EH (cell line): ENCODE measurements at places on chromosomes 12 and 14.
A peak's percentile ranks its signal among the peaks of the same experiment; 100 is the strongest.

- DNase-seq = no peak
Observed at GRCh38 chr14:101828046-101828445, 66.5 kb downstream of the PPP2R5C start.

DNA sequence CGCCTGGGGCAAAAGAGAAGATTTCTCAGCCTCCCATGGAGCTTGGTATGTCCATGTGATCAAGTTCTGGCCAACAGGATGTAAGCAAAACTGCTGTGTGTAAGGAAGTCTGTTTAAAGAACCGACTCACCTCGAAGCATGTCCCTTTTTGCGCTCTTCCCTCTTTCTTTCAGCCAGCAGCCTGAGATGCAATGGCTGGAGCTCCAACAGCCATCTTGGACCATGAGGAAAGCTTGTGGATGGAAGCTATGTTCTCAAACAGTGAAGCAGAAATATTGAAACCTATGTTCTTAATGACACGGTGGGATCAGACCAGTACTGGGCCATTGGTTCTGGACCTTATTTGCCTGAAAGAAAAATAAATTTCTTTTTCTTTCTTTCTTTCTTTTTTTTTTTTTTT, 82.3 kb upstream of the SLC24A4 start:
- no peak for DNase-seq

DNA sequence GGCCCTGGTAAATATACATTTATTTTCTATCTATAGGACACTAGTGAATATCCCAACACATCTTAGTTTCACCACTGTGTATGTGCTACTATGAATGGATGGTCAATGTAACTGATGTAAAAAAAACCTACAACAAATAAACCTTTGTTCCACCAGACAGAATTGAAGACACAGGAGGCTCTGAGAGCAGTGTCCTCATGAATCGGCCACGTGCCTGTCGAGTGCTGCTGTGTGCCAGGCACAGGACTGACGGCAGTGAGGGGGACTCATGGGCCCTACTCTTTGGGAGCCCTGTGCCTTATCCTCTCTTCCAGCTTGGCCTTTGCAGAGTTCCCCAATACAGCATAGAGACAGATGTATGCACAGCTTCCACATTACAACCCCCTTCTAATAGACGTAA, 18.2 kb downstream of the CINP start:
- DNase-seq = no peak

DNA sequence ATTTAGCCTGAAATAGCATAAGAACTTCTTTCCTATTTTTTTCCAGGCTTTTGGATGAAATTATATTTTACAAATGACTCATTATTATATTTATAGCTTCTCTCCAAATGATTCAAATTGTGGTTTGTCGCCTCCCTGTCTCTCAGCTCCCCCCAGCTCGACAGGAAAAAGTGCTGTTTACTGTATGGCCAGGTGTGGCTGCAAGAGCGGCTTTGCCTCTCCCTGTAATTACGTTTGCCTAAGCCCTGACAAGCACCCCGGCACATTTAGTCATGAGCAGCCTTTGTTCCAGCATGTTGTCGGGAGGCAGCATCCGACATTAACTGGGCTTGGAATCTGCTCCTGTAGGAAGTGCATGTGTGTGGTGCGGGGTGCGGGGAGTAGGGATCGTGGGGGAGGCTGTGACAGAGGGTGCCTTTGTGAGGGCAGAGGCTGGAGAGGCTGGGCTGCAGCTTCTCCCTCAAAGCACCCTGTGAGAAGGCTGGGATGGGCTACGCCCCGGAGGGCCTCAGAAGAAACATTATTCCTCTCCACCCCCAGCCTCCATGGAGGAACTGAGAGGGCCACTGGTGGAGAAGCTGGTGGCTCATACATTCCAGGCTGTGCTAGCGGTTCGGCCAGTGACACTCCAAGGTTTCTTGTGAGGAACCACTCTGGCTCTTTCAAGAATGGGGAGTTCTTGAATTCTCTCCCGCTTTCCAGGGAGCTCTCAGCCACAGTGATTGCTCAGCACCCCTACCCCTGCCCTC, 42.1 kb upstream of the CTDSP2 start:
- peak; percentile 83 for DNase-seq

- peak; percentile 95 for DNase-seq
Observed at GRCh38 chr14:63677891-63678379, 36.3 kb upstream of the WDR89 start.

DNA sequence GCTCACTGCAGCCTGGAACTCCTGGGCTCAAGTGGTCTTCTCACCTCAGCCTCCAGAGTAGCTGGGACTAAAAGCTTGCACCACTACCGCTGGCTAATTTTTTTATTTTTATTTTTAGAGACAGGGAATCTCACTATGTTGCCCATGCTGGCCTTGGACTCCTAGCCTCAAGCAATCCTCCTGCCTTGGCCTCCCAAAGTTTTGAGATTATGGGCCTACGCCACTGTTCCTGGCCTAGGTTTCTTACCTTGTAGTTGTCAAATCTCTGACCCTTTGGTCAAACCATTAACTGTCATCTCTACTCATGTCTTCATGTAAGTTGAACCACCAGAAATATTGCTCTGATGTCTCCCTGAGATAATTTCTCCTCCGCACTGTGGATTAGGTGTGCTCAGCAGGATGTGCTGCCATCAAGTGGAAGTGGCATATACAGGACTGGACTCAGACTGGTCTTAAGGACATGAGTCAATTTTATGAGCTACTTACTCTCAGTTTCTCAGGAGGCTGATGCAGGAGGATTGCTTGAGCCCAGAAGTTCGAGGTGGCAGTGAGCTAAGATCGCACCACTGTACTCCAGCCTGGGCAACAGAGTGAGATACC, 28.5 kb downstream of the ACTR6 start:
- DNase-seq = peak; percentile 31

DNA sequence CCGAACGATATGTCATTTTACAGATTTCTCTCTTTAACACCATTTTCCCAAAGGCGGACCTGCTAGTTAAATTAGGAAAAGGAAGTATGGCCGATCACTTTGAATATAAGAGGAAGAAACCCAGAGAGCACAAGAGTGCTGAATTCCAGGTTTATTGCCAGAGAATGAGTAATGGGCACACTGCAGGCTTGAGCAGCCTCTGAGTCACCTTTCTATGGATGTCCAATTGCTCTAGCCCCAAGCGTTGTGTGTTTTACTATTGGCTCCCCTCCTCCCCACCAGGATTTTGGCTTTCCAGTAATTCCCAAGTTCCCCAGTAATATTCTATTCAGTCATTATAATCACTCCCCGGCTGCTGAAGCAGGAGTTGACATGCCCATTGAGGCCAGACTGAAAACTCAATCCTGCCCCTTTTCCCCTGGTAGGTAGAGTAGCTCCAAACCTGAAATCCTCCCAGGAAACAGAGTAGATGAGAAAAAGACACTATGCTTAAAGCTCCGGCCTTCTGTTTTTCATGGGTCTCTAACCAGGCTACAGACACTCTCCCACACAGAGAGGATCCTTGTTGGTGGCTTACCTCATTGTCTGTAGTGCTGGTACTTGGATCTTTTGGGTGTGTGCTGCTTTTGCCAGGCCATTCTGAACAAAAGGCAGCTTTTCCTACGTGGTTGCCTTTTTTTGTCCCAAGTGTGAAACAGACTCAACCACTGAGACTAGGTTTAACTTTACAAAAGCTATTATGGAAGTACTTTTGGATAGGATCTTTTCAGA, 704.3 kb upstream of the FLRT2 start:
- DNase-seq = peak; percentile 1

DNA sequence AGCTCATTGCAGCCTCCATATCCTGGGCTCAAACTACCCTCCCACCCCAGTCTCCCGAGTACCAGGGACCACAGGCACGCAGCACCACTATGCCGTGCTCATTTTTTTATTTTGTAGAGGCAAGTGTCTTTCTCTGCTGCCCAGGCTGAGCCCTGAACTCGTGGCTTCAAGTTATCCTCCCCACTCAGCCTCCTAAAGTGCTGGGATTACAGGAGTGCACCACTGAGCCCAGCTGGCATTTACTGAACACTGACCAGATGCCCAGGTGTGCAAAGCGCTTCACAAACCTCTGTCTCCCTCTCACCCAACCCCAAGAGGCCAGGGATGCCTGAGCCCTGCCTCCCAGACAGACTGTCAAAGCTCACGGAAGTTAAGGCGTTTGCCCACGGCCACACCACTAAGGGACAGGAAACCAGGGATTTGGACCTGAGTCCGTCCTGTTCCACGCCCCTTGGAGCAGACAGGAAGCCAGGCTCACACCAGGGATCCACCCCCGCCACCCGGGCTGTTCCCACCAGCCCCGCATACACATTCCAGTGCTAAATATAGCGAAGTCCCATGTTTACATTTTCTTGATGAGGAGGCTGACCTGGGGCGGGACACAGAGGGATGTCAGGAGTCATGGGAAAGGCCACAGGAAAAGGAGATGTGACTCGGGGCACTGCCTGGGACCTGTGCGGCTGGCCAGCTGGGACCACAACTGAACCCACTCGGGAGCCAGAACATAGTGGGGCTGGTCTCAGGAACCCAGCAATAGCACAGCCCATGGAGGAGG, 51.2 kb downstream of the TESC start:
- DNase-seq = peak; percentile 88

DNA sequence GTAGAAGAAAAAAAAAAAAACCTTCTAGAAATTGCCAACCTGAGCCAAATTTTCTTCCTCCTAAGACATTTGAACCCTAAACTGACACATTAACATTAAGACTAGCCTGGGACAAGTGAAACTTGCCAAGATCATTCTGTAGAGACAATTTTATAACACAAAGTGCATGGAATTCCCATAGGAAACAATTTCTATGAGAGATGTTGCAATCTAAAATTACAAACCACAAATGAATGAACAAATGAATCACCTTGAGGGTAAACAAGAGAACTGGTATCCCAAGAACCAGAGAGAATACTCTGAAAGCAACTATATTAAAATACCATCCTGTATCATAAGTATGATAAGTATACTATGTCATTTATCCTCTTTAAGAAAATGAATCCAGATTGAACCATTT, 165.3 kb downstream of the DICER1 start:
- DNase-seq = no peak

DNA sequence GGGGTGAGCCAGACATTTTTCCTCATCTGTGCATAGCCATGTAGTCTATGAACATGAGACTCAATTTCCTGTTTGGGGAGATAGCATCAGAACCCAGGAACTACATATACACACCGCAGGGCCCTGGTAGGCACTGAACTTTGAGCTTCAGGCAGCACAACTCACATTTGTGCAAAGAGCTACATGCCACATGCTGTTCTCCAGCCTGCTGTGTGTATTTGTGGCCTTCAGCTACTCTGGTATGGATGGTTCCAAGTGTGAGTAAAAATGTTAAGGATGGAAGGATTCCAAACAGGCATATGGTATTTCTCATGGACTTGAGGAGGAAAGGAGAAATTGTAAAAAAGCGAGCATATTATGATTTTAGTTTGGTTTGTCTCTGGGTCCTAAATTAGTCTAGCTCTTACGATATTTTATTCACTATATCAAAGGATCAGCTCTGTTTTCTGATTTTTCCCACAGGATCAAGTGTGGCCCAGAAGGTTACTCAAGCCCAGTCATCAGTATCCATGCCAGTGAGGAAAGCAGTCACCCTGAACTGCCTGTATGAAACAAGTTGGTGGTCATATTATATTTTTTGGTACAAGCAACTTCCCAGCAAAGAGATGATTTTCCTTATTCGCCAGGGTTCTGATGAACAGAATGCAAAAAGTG, 422.4 kb upstream of the OR4E1 start:
- no peak for DNase-seq

DNA sequence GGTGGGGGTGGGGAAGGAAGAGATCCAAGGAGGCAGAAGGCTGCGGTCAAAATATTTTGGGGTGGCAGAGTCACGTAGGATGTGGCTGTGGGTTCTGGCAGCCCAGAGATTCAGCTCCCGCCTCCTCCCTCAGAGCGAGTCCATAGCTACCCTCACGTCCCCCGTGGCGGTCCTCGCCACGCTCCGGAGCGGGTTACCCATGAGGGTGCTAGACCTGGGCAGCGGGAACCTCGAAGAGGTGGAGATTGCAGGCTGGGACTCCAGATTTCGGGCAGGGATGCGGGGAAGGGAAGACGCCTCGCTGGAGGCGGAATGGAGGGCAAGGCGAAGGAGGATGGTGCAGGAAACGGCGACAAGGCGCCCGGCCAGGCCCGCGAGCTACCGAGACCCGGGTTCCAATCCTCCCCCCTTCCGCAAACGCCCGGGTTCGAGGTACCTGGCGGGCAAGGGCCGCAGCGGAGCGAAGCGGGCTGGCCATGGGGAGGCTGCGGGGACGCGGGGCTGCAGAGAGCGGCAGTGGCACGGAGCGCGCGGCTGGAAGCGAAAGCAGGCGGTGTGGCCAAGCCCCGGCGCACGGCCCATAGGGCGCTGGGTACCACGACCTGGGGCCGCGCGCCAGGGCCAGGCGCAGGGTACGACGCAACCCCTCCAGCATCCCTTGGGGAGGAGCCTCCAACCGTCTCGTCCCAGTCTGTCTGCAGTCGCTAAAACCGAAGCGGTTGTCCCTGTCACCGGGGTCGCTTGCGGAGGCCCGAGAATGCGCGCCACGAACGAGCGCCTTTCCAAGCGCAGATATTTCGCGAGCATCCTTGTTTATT, 46.2 kb downstream of the BCAT1 start:
- peak; percentile 80 for DNase-seq

DNA sequence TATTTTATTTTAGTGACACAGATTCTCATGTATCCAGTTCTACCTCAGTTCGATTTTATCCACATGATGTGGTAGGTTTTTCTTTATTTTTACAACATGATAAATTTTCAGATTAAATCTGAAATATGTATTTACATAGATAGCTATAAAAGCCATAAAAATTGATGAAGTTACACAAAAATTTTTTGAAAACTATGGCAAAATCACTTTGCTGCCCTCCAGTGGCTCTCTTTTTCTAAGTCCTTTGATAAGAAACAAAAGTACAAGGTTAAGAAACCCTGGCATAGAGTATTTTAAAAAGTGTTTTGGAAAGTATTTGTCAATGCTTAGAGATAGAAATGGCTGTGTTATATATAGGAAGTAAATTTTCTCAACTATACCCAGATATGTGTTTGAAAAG, 104.2 kb downstream of the PCNX1 start:
- DNase-seq = no peak

GRCh38 chr12:332581-333205, 56.4 kb downstream of the KDM5A start:
- DNase-seq = peak; percentile 25
